ENCODE measurements at places on chromosomes 1 and 21. TPM values are rescaled to one million over a fixed set of nuclear protein-coding genes. Genes with fewer than 3 reads are reported as not detected.

Gene NKAIN1
- 0.13 TPM for total RNA-seq

Gene IVL
- total RNA-seq, result not detected

Gene COL11A1
- not detected for total RNA-seq

Gene SLC45A1
- 1.4 TPM for total RNA-seq

Gene AGT
- total RNA-seq, result 1.2 TPM

DNA sequence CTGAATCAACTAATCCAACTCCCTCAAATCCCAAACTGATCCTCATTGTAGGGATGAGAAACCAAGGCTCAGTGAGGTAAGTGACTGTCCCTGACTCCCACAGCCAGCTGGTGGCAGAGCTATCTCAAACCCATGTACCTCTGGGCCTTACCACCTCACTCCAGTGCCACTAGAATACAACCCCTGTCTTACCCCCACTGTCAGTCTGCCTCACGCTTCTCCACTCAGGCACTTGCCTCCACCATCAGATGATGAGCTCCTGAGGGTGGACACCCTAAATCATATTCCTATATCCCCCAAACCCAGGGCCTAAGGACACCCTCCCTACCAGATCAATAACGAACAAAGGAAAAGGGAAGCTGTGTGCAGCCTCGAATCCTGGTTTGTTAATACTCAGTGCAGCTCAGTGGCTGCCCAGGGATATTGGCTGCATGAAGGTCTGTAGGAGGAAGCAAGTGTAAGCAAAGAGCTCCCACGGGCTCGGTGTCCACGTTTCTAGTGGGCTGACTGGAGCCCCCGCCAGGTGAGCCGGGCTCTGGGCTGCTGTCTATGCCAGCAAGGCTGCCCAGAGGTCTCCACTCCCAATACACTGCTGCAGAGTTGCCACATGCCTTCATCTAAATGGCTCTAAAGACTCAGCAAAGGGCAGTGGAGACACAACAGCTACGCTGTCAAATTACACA is 533.4 kb downstream of the MATN1 start:
- peak overlapping the region; percentile 78 for H3K27ac ChIP-seq
- no peak overlapping the region for H3K4me3 ChIP-seq
- no peaks in the 10 kb centered on the region for H3K36me3 ChIP-seq

- no peak overlapping the region for H3K4me3 ChIP-seq
- H3K36me3 ChIP-seq, result no peaks in the 10 kb centered on the region
- no peaks in the 10 kb centered on the region for H3K4me1 ChIP-seq
- no peak for DNase-seq
- H3K27me3 ChIP-seq, result no peaks in the 10 kb centered on the region
Measured at GRCh38 chr1:81672766-81673165, 128.0 kb upstream of the ADGRL2 start.

DNA sequence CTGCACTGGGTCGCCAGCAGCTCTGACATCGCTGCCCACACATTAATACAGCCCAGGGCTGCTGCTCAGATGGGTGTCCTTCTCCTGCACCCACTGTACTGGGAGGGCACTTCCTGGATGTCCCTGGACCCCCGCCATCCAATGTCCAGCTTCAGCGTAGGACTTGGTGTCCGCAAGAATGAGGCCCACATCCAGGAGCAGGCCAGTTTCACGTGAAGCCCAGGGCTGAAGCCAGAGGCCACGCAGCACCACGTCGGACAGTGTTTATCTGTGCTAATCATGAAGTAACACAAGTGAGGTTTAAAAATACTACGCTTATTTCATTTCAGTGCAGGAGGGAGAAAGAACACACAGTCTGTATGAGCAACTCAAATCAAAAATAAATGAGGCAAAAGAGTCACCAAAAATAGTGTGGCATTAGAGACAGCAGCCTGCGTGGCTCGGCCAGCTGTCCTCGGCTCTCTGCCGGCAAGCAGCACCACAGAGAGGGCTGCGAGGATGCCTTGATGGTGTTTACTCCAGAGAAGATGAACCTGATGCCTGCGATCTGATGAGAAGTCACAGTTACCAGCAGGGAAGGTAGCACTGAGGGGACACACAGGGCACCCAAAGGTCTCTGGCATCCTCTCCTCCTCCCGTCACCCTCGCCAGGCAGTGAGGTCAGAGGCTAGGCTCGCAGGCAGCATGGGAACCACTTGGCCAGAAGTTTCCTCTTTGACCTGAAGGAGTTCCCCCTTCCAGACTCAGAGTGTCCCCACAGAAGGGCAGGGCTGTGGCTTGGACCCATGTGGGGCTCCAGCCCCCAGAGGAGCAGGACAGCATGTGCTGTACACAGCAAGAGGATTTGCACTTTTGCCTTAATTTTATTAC is 22.1 kb upstream of the NPHP4 start:
- H3K4me1 ChIP-seq, result peaks cover 26% of the 10 kb centered on the region
- no peak overlapping the region for H3K4me3 ChIP-seq
- no peak overlapping the region for H3K27ac ChIP-seq
- H3K27me3 ChIP-seq, result no peaks in the 10 kb centered on the region
- no peak for DNase-seq
- H3K36me3 ChIP-seq, result no peaks in the 10 kb centered on the region

DNA sequence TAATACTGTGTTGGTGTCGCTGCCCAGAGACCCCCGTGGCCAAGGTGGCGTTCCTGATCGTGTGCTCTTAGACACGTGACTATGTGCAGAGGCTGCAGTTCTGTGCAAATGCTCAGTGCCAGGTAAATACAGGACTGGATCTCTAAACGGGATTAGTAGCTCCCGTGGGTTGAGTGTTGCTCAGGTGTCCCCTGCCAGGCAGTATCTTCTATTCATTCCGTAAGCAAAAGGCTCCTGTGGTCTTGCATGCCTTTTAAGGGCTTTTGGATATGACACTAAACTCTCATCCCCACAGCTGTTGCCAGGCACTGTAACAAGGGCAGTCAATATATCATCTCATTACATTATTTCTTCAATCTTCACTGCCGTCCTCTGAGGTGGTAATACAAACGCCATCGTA is 94.2 kb upstream of the MAP1LC3C start:
- no peak overlapping the region for H3K4me3 ChIP-seq
- no peaks in the 10 kb centered on the region for H3K4me1 ChIP-seq
- H3K27ac ChIP-seq, result no peak overlapping the region
- no peaks in the 10 kb centered on the region for H3K27me3 ChIP-seq
- no peak for DNase-seq
- H3K36me3 ChIP-seq, result no peaks in the 10 kb centered on the region

DNA sequence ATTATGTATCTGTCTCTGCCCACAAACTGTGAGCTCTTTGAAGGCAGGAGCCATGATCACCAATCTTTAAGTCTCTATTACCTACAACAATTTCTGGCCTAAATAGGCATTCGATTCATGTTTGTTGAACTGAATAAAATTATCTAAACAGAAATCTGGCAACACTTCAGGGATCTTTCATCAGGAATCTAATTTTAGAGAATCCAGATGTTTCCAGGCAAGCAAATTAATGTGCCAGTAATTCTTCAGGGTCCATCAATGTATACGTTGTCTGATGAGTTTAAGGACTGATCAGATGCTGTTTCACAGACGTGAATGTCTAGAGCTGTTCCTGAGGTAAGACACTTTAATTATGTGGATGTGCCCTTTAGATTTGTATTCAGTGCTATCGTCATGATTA is 524.4 kb downstream of the PTPRC start:
- no peak for DNase-seq
- H3K4me1 ChIP-seq, result peaks cover 15% of the 10 kb centered on the region
- H3K4me3 ChIP-seq, result no peak overlapping the region

- H3K4me1 ChIP-seq, result peaks cover 3% of the 10 kb centered on the region
- H3K27me3 ChIP-seq, result no peaks in the 10 kb centered on the region
- no peaks in the 10 kb centered on the region for H3K36me3 ChIP-seq
Measured at GRCh38 chr1:41353744-41354143, 7.5 kb upstream of the FOXO6 start.

DNA sequence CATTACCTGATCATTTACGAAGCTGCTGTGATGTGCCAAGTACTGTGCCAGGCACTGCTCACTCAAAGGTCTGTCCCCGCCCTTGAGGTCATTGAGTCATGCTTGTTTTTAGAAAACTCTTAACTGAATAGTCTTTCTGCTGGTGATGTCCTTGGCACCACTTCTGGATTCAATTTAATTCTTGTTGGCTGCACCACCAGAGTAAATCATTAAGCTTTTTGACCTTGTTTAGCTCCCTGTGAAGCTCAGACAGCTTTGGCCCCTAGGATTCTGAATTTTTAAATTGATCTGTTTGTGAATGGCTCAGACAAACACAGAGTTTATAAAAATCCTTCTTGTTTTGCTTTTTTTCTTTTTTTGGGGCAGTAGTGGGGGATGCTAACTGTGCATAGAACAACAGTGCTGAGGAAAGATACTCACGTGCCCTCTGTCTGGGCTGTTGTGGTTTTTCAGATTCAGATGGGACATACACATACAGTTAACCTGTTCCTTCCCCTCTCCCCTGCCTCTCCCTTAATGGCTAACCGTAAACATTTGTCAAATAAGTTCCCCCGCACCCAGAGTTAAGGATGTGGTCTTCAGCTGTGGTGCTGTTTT is 67.6 kb downstream of the MTR start:
- H3K27ac ChIP-seq, result no peak overlapping the region
- peaks cover 55% of the 10 kb centered on the region for H3K36me3 ChIP-seq
- H3K4me1 ChIP-seq, result peaks cover 9% of the 10 kb centered on the region
- H3K27me3 ChIP-seq, result no peaks in the 10 kb centered on the region

DNA sequence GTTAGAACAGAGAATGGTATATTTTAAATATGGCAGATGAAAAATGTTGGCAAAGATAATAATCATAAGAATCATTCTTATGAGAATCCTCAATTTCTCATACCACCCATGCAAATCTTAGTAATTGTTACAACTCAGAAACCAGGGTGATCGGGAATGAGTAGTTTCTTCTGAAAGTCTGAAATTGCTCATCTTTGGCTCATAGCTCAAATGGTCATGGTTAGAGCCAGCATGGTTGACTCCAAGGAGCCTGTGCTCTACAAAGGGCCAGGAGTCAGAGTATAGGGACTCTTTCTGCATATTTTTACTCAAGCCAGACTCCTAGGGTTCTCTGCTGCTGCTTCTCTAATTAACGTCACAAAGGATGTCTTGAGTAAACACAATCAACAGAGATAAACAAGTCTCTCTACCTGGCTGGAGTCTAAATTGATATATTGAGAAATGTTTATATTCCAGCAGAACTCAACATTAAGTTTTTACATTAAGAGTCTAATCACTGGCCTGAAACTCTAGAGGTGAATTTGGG is 1.9 kb upstream of the ETV3 start:
- no peaks in the 10 kb centered on the region for H3K27me3 ChIP-seq
- no peak for DNase-seq
- peaks cover 10% of the 10 kb centered on the region for H3K36me3 ChIP-seq
- peak overlapping the region; percentile 98 for H3K27ac ChIP-seq

DNA sequence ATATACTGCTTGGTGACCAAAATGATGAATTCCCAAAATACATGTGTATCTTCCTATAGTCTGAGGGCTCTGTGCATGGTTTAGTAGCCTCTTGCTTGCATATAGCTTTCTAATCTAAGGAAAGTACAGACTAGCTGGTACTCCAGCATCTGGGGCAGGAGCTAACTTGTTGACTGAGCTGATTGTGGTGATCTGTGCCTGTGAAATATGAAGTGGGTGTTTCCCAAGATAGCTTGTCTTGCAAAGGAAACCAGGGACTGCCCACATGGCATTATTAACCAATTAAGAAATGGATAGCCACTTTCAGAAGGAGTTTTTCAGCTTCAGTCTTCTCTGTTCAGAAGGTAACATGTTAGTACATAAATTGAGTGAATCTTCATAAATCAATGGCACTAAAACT is 219.8 kb downstream of the NEGR1 start:
- H3K27me3 ChIP-seq, result no peaks in the 10 kb centered on the region
- H3K4me3 ChIP-seq, result no peak overlapping the region
- no peak for DNase-seq
- no peaks in the 10 kb centered on the region for H3K4me1 ChIP-seq

DNA sequence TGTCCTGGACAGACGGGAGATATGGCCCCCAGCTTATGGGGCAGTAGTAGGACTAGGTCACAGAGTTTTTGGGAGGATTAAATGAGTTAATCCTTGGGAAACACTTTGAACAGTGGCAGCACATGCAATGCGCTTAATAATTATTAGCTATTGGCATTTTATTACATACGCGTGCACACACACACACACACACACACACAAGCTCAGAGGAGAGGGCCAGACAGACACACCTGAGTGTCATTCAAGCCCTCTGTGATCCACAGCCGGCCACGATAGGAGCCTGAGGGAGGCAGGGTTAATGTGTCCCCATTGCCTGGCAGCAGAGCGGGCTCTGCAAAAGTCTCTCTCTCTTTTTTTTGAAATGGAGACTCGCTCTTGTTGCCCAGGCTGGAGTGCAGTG is 37.9 kb downstream of the EPHA2 start:
- H3K36me3 ChIP-seq, result no peaks in the 10 kb centered on the region
- H3K4me1 ChIP-seq, result peaks cover 3% of the 10 kb centered on the region
- H3K27ac ChIP-seq, result no peak overlapping the region
- no peaks in the 10 kb centered on the region for H3K27me3 ChIP-seq

DNA sequence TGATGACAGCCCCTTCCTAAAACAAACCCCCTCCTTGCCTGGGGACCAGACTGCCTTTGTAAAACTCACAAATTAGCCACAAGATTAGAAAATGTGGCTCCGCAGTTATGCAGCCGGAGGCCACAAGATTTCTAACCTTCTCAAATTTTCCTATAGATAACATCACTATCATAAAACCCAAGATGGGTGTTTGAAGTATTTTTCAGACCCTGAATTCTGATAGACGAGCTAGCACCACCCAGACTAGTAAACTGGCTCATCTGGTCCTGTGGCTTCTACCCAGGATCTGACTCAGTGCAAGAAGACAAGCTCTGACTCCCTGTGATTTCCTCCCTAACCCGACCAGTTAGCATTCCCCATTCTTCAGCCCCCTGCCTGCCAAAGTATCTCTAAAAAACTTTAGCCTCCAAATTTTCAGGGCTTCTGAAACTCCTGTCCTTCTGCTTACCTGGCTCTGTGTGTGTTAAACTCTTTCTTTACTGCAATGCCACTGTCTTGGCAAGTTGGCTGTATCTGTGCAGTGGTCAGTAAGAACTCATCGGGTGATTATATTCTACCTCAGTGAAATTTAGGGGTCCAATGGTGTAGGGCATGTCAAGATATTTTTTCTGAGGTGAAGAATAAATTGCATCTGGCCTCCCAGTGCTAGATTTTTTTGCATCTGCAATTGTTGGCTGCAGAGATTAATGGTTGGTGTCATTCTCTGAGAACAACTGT is 102.1 kb downstream of the S1PR1 start:
- no peaks in the 10 kb centered on the region for H3K36me3 ChIP-seq
- no peak for DNase-seq
- H3K4me3 ChIP-seq, result no peak overlapping the region
- H3K27me3 ChIP-seq, result no peaks in the 10 kb centered on the region

DNA sequence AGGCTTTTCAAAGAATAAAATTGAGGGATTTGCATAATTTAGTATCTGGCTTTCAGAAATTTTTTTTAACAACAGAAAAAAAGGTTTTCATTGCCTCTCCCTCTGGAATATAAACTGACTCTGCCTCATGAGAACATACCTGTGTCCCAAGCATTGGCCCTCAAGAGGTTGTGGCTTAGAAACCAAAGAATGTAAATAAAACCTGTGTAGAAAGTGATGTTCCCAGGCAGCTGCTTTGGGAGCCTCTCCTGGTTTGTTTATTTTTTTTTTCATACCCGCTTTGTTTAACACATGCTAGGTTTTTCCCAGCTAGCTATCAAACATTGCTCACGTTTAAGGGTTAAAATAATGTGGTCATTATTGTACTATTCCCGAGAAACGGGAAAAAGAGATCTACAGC is 40.5 kb upstream of the IFNAR2 start:
- no peak for DNase-seq
- H3K27ac ChIP-seq, result no peak overlapping the region
- H3K36me3 ChIP-seq, result no peaks in the 10 kb centered on the region
- peaks cover 31% of the 10 kb centered on the region for H3K4me1 ChIP-seq
- no peak overlapping the region for H3K4me3 ChIP-seq
- H3K27me3 ChIP-seq, result peaks cover 5% of the 10 kb centered on the region
